Right kidney (tissue), 9 donors: ENCODE measurements at places on chromosomes 1 and 21.
A peak's percentile ranks its signal among the peaks of the same experiment; 100 is the strongest.

- DNase-seq = no peak
Observed at GRCh38 chr1:93959413-93959812, 50.2 kb upstream of the GCLM start.

GRCh38 chr1:31476891-31477846, 64.2 kb downstream of the SERINC2 start:
- DNase-seq = no peak

DNA sequence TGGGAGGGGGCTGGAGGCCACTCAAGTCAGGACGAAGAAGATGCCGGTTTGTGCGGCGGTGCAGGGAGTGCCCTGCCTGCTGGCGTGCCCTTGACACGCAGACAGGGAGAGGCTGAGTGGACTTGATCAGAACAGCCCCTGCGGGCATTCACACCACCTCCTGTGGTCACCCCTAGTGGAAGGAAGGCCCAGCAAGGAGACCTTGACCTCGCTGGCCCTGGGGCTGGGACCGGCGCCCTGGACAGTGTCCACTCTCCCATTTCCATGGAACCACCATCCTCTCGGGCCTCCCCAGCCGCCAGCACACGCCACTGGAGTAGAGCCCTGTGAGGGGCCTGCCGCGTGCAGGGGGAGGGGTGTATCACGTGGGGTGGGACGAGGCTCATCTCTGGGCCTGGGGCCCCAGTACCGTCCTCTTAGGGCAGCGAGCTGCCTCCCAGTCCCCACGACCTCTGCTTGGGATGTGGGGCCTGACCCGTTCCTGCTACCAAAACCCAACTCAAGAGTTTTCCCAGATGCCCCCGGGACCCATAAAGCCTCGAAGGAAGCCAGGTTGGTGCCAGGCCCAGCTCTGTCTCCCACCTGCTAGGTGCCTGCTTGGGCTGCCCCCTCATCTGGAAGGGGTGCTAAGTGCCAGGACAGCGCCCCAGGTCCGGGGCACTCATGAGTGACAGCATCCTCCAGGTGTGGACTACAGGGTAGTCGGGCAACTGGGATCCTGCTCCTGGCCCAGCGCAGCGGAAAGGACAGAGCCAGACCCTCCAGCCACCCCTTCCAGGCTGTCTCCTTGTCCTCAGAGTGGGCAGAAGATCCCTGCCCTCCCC, 62.8 kb downstream of the SLX9 start:
- no peak for DNase-seq

- DNase-seq = no peak
Observed at GRCh38 chr21:28489162-28489561, 503.5 kb downstream of the LTN1 start.

DNA sequence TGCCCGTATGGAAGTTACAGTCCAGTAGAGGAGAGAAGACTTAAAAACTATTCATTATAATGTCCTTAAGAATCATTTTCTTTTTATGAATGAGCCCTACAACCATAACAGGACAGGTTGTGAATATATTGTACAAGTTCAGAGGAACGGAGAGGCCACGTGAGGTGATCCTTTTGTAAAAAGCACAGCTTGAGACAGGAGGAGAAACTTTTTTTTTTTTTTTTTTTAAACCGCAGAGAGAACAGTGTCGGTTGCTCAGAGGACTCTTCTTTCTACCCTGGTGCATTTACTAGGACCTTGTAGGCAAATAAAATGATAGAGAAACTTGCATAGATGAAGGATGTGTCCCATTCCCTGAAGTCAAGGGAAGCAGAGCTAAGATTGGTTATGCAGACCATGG, 32.1 kb downstream of the DYRK1A start:
- no peak for DNase-seq

GRCh38 chr1:180498594-180498993, 3.8 kb downstream of the ACBD6 start:
- no peak for DNase-seq

DNA sequence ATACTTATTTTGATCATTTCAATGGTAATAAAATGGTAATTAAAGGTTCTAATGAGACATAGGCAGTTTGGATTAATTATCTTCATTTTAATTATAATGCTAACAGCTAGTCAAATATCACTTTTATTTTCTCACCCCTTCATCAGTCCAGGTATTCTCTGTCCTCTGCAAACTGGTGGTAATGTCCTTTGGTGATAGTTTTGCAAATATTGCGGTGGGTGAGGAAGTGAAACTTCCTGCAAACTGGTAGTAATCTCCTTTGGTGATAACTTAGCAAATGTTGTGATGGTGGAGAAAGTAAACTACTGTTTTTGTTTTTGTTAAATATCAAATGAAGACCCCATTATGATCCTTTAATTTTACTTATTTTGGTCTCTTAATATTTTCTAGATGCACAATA, 209.0 kb downstream of the AMY1C start:
- DNase-seq = no peak

DNA sequence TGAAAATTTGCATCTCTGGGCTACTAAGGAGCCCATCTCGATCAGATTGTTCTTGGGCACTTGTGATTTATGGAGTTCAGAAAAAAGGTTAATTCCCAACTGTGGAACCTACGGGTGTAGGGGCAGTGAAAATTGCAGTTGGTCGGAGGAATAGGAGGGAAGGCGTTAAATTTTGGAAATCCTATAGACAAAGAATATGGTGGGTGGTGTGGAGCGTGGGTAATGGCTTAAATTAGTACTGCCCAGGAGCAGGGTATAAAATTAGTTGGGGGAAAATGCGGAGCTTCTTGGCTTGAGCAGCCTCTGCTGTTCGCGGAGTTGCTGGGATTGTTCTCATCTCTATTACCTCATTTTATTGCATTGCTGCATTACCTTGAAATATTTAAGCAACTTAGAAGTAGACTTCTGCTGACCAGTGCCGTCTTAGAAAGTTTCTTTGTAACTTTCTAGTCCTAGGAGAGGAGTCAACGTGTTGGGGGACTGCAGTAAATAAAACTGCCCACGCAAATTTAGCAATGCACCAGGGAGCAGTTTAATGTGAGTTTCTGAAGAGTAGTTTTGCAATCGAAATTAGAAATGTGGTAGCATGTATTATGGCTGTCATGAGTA, 514 bp downstream of the S1PR1 start:
- peak; percentile 69 for DNase-seq

DNA sequence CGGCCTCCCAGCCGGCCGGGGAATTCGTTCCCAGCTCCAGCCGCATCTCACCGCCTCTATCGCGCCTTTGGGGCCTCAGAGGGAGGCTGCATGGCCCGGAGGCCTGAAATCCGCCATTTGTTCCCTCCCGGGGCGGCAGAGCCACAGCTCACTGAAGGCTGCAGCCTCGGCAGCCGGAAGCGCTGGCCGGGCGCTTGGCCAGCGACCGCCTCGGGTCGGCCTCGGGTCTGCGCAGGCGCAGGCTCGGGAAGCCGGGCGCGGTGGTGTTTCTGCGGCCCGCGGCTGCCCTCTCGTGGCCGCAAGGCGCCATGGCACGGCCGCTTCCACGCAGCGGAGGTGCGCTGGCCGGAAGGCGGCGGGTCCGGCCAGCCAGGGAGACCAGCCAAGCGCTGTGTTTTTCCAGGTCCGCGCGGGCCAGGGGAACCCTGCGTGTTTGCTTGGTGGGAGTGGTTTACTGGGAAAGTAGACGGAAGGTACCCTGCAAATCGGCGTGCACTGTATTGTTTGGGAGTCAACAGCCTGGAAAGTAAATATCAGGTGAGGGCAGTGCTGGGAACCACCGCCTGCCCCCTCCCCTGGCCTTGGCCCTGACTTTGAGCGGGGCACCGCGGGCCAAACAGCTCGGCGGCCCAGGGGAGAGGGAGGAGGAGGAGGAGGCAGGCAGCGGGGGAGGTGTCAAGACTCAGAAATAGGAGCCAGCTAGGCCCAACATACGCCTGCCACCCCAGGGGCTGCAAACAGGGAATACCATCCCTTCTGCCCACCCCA, 52.7 kb upstream of the CD34 start:
- DNase-seq = peak; percentile 99

DNA sequence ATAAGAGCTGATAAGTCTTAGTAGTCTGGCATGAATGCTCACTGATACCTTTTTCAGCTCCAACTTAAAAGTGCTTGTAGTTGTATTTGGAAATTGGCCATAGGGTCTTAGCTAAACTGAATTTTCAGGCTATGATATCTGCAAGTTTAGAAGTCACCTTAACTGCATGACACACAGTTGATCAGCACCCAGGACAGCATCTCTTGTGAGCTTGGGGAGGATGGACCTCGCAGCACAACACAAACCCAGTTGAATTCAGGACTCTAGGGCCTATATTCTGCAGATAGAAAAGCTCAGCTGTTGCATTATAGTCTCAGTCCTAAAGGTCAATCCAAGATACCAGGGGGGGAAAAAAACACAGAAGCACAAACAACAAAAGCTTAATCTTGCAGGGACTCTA, 394.3 kb downstream of the KCNH1 start:
- DNase-seq = no peak

GRCh38 chr1:215720126-215720525, 153.0 kb downstream of the KCTD3 start:
- no peak for DNase-seq

DNA sequence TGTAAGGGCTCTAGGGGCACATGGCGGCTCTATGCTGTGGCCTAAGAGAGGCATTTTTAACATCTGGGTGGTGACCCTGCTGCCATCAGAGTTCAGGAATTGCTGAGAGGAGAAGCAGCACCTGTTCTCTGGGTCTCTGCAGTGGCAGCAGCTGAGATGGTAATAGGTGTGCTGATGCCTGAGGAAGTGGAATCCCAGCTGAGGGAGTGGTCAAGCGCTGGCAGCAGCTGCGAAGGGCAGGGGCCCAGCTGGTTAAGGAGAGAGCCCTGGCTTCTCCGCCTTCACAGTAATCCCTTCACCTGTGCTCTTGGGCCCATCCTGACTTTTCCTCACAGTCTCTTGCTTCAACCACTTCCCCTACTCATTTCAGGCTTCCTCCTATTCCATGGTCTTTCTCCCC, 39.8 kb downstream of the GJA5 start:
- no peak for DNase-seq

DNA sequence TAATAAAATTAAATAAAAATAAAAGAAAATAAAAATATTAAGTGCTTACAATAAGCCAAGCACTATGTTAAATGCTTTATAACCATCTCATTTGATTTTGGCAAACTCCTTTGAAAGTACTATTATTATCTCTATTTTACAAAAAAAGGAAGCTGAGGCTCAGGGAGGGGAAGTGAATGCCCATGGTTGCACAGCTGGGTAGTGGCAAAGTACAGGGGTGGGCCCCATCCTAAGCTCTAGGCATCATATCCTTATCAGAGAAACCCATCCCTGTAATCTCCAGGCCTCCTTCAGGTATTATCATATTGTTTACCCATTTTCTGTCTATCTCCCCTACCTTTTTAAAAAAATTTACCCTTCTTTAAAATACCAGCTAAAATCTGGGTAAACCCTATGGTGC, 2.3 kb upstream of the MED18 start:
- DNase-seq = no peak

GRCh38 chr1:29033829-29034466, 89.8 kb downstream of the TMEM200B start:
- no peak for DNase-seq

GRCh38 chr1:172357753-172358385, 62.6 kb upstream of the C1orf105 start:
- no peak for DNase-seq

GRCh38 chr1:184937729-184938128, 36.6 kb downstream of the NIBAN1 start:
- DNase-seq = no peak

DNA sequence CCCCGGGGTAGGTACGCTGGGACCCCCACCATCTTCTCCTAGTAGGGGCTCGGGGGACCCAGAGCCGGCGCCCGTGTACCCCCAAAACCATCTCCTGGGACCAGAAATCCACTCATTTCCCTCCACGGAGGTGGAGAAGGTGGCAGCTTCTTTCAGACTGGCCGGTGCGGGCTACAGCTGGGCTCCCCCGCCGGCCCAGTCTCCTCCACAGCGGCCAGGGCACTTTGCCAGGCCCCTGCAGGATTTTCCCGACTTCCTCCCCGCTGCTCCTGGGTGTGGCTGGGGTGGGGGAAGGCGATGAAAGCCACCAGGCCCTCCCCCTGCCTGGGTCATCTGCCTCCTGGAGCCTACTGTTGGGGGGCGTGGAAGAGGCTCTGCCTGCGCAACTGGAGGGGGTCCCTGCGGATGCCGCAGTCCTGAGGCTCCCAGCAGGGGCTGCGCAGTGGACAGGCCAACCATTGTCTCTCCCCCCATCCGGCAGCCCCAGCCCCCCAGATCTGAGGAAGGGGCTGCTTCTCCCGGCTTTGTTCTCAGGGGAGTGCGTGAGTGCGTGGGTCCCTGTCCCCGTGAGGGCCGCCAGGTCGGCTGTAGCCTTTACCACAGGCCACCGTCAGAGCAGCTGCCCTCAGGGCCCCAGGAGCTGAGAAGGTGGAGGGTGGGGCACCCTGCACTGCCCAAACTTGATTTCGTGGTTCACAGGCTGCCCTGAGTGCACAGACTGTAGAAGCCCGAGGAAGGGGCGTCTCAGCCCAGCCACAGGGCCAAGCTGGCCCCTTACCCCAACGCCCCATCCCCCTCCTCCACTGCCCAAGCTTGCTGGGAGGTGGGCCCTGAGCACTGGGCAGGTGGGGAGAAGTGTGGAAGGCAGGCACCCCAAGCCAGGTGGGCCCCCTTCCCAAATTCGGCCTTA, 1.3 kb downstream of the AGRN start:
- DNase-seq = peak; percentile 64

DNA sequence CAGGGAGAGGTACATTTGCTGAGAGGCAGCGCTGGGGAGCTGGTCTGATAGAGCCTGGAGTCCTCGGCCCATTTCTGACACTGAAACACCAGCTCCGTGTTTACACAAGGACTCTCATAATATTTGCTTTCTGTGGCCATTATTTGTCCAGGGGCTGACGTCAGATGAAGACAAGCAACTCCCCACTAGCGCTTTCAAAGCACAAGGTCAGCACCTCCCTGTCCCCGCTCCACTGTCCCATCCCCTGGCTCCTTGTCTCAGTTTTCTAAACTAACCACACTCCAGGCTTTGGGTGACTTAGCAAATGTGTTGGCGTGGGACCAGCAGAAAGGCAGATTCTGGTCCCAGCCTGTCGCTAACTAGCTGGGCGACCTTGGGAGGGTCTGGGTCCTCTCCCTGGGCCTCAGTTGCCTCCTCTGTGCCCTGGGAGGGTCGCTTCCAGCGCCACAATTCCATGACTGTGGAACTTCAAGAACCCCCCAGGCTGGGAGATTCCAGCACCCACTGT, 37.4 kb upstream of the ZBTB40 start:
- peak; percentile 56 for DNase-seq

DNA sequence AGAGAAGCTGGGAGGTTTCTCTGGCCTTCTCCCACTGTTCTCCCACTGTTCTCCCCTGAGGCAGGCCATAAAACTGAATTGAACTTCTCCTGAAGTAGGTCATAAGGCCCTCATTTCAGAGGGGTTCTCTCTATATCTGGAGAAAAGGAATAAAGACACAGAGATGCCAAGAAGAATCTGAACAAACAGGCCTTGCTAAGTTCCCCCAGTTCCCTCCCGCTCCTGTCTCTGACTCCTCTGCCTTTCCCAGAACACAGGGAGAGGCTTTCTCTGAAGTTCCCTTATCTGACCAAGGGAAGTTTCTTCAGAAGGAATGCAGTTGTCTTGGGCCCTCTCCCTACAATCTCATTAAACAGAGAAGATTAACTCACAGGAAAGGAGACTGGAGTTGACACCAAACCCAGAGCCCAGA, 83.4 kb downstream of the SLC16A1 start:
- no peak for DNase-seq

GRCh38 chr1:15322648-15323350, 75.8 kb downstream of the FHAD1 start:
- DNase-seq = no peak

- no peak for DNase-seq
Observed at GRCh38 chr1:241362350-241362749, 5.3 kb upstream of the RGS7 start.
